ENCODE measurements at places on chromosomes 7 and 10. TPM values are rescaled to one million over a fixed set of nuclear protein-coding genes. Genes with fewer than 3 reads are reported as not detected.

Gene EN2
- polyA plus RNA-seq, result 0.04 TPM

- DNase-seq, result no peak
Observed at GRCh38 chr10:59384761-59385160, 22.4 kb upstream of the FAM13C start.

Gene CSTF2T
- 44.8 TPM for polyA plus RNA-seq

DNA sequence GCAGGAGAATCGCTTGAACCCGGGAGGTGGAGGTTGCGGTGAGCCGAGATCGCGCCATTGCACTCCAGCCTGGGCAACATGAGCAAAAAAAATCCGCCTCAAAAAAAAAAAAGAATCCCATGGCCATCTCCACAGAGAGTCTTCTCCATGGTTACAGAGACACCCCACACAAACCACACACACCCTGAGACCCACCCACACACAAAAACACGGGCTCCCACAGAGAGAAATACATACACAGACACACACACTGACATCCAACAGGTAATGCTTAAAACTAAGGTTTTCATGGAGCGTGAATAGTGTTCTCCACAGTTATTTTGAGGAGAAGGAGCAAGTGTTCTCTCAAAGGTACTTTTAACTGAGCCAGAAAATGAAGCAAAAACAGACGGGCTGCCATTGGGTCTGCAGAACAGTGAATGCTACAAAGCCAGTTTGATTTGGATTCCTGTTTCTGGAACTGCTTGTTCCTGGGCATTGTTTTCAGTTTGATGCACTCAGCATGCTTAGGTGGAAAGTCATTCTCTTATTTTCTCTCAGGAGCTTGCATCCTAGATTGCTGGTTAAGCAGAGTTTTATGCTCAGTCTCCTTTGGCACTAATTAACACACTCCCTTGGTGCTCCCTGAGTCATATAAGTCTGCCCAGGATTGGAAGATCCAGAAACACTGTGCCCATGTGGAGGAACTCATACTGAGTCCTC, 15.4 kb downstream of the AHCYL2 start:
- DNase-seq, result no peak
